Muscle of back (tissue), 13 donors: ENCODE measurements at places on chromosomes 16 and 17.

- peak; percentile 3 for DNase-seq
Measured at GRCh38 chr17:33049781-33050414, 58.3 kb downstream of the SPACA3 start.

- DNase-seq = peak; percentile 83
Measured at GRCh38 chr16:17379121-17379571, 91.6 kb downstream of the XYLT1 start.

DNA sequence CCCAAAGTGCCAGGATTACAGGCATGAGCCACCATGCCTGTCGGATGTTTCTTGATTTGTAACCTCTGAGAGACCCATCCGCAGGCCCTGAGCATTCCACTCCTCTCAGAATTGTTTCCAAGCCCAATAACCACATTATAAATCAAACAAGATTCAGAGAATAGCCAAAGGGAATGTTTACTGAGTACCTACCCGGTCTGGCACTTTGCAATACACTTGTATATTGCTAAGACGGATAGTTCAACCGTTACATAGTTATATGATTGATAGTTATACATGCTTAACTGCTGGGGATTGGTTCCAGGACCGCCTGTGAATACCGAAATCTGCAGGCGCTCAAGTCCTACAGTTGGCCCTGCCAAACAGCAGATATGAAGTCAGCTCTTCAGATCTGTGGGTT, 3.0 kb upstream of the KAT8 start:
- DNase-seq = no peak

- peak; percentile 25 for DNase-seq
Measured at GRCh38 chr16:64823481-64824075, 298.3 kb downstream of the CDH11 start.

- peak; percentile 88 for DNase-seq
Measured at GRCh38 chr17:76506408-76507345, 5.5 kb upstream of the RHBDF2 start.

- DNase-seq = no peak
Measured at GRCh38 chr17:10071141-10071540, 127.3 kb downstream of the GAS7 start.

DNA sequence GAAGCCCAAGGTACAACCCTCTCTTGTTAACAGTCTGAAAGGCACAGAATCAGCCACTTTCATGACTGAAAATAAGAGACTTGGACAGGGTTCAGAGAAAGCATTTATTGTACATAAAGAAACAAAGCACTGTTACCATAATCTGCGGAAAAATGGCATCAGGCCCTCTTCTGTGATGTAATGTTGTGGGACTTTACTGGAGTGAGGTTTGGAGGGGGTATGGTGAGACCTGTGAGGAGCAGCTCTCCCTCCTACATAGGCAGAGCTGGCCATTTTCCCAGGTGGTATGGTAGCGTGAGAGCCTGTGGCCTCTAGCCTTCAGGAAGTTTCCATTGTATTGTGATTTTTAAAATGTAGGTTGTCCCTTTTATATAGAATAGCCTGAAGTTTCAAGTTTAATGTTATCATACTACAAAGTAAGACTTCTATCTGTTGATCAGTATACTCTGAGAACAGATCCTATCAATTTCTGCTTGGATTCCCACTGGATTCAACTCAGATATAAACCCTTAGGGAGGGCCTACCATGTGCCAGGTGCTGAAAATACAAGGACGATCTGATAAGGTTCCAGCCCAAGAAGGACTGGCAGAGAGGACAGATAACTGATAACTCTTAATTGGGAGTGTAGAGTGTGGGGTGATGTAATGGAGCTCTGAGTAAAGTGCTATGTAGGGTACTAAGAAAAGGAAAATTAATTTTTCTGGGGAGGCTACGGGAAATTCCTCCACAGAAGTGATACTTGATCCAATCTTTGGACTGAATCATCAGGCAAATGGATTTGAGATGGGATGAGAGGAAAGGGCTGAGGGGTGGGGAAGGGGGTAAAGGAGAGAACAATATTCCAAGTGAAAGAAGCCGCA, 4.1 kb upstream of the YPEL2 start:
- no peak for DNase-seq

- peak; percentile 57 for DNase-seq
Measured at GRCh38 chr17:42618442-42619150, 9.1 kb downstream of the TUBG1 start.

GRCh38 chr16:10667239-10667638, 27.5 kb downstream of the TEKT5 start:
- no peak for DNase-seq

- no peak for DNase-seq
Measured at GRCh38 chr17:42598905-42599304, 10.3 kb downstream of the RETREG3 start.

GRCh38 chr16:80812593-80812992, 8.2 kb upstream of the CDYL2 start:
- no peak for DNase-seq

- DNase-seq = no peak
Measured at GRCh38 chr17:55536205-55536604, 25.0 kb upstream of the SMIM36 start.

- no peak for DNase-seq
Measured at GRCh38 chr17:16926571-16927451, 45.1 kb downstream of the TNFRSF13B start.

DNA sequence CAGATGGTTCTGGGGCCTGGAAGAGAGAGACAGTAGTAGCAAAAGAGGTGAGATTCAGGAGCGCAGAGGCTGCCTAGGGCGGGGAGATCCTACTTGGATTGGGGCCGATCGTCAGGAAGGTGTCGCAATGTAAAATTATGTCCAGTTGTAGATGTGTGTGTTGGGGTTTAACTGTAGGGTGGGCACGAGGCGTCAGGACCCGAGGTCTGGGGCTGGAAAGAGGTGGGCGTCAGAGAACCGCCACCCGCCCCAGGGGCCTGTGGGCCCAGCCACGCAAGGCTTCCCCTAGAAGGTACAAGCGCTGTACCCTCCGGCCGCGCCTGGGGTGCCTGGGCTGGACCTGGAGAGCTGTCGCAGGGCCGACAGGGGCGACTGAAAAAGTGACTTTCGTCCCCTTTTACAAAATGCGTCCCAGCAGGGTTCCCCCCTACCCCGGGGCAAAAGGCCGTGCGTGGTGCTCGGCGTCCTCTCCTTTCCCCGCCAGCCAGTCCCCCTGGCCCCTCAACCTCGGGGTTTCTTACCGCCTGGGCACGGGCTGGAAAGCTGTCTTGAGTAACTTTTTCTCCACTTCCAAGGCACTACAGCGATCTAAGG, 2.8 kb downstream of the IRX3 start:
- peak; percentile 27 for DNase-seq

- DNase-seq = peak; percentile 79
Measured at GRCh38 chr16:77660311-77660710, 62.0 kb upstream of the NUDT7 start.

GRCh38 chr16:2009164-2009711, 383 bp downstream of the ZNF598 start:
- DNase-seq = no peak

DNA sequence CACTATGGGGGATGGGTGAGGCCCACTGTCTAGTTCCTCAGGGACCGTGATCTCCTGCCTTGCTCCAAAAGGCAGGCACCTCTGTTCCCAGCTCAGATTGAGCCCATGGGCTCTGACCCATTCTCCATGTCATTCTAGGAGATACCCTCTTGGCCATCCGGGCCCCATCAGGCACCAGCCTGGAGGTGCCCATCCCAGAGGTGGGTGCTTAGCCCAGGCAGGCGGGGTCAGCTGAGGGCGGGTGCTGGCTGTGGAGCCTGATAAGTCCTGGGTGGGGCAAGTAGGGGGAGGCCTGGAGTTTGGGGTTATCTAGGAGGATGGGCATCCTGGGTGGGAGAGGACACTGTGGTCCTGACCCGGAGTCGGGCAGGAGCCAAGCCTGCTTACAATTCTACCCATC, 2.3 kb downstream of the E2F4 start:
- DNase-seq = no peak

DNA sequence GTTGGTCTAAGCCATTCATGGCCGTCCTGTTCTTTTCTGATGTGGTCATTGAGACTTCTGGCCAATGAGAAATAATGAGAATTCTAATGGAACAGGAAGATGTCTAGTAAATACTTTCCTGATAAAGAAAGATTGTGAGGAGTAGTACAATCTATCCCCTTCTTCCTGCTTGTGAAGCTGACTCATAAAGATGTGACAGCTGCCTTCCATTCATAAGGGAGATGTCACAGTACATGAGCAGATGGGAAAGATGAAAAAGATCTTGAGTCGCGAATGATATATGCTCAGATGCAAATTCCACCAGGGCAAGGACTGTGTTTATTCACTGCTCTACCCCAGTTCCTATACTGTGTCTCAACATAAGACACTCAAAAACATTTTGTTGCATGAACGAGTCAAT, 111.7 kb upstream of the FOXF1 start:
- no peak for DNase-seq

- peak; percentile 90 for DNase-seq
Measured at GRCh38 chr17:7329997-7330637, 982 bp upstream of the NEURL4 start.

DNA sequence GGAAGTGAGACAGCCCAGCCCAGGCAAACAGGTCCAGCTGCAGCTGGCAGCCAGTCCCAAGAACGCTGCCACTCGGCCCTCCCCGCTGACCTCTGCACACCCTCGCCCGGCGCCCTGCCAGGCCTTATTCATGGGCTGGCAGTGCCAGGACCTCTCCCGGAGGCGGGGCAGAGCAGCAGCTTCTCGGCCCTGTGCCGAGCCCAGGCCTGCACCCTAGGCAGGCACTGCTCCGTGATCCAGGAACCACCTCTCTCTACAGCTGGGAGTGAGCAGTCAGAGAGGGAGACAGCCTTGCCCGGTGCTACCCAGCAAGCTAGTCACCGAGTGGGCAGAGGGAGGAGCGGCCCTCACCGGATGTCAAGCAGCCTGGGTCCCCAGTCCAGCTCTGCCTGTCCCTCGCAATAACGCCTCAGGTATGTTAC, 79.9 kb upstream of the CBX4 start:
- DNase-seq = peak; percentile 51

- no peak for DNase-seq
Measured at GRCh38 chr17:49638818-49639217, 39.1 kb downstream of the SPOP start.

- DNase-seq = no peak
Measured at GRCh38 chr17:79485419-79485985, 125.3 kb downstream of the RBFOX3 start.

GRCh38 chr17:48529683-48530009, 1.2 kb downstream of the HOXB1 start:
- DNase-seq = no peak

DNA sequence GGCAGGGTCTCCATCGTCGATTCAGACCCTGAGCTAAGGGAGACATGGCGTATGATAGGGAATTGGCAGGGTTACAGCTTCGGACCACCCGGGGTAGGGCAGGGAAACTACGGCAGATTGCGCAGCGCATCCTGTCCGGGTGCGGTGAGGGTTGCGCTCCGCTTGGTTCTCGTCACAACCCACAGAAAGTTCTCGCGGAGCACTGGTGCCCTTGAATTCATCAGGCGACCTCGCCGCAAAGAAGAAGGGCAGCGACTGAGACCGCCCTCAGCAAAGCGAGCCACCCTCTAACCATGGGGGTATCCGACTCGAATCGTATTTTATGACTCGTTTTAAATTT, 1.2 kb downstream of the HS3ST3B1 start:
- DNase-seq = no peak

- DNase-seq = no peak
Measured at GRCh38 chr17:40108970-40109824, 8.8 kb upstream of the NR1D1 start.

DNA sequence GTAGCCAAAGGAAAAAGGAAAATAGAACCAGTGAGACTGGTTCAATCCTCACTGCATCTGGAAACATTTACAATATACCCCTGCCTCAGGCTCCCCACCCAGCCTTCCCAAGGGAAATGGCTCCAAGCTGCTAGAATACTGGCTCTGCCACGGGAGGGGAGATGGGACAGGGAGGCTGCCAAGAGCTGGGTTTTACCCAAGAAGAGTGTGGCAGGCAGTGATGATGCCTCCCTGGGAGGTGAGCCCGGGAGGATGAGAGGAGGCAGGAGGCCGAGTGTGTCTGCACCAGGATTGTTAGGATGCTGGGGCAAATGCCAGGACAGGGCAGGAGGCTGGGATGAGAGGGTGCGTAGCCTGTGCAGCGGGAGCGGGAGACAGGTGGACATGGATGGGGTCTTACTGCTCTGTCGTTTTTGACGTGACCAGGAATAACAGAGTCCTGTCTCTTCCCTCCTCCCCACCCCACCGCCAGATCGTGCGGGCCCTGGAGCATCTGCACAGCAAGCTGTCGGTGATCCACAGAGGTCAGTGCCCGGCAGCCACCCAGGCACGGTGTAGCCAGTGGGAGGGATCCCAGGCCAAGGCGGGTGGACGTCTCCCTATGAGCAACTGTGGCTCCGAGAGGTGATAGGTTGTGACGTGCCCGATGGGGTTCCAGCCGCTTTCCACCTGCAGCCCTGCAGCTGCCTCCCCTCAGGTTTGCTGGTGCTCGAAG, 18.4 kb downstream of the MAP2K3 start:
- no peak for DNase-seq
